Fibroblast of lung (primary cell): ENCODE measurements at places on chromosomes 6 and 20. TPM values are rescaled to one million over a fixed set of nuclear protein-coding genes. Genes with fewer than 3 reads are reported as not detected.

The CAGE1 gene
- under 0.01 and 0.17 TPM in 2 replicates for total RNA-seq

The GLP1R gene
- not detected in 2 replicates for total RNA-seq

The SLC22A1 gene
- 0.26 and 0.50 TPM in 2 replicates for total RNA-seq

The GTF2H4 gene
- total RNA-seq: 8.7 and 12.2 TPM in 2 replicates

DNA sequence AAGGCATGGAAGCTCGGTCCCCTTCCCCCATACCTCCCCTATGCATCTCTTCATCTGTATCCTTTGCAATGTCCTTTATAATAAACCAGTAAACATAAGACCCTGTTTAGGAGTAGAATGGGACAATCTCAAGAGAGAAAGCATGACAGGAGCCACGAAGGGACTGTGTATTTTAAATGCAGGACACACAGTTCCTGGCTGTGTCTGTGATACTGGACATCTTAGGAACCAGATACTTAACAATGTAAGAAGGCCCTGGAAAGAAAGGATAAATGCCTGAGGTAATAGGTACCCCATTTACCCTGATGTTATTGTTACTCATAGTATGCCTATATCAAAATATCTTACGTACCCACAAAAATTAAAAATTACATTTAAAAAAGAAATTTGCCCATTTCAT, 36.6 kb downstream of the NUDT3 start:
- H3K36me3 ChIP-seq: no peaks in the 10 kb centered on the region
- H3K4me3 ChIP-seq: no peak overlapping the region
- H3K4me1 ChIP-seq: peaks cover 7% of the 10 kb centered on the region

GRCh38 chr20:9062066-9062465, 6.8 kb upstream of the PLCB4 start:
- no peaks in the 10 kb centered on the region for H3K27me3 ChIP-seq
- no peak overlapping the region for H3K4me3 ChIP-seq
- no peak for DNase-seq
- H3K36me3 ChIP-seq: no peaks in the 10 kb centered on the region

- H3K27me3 ChIP-seq: no peaks in the 10 kb centered on the region
- H3K27ac ChIP-seq: no peak overlapping the region
- no peak overlapping the region for H3K4me3 ChIP-seq
Observed at GRCh38 chr6:127460465-127460864, 1.3 kb upstream of the KIAA0408 start.

DNA sequence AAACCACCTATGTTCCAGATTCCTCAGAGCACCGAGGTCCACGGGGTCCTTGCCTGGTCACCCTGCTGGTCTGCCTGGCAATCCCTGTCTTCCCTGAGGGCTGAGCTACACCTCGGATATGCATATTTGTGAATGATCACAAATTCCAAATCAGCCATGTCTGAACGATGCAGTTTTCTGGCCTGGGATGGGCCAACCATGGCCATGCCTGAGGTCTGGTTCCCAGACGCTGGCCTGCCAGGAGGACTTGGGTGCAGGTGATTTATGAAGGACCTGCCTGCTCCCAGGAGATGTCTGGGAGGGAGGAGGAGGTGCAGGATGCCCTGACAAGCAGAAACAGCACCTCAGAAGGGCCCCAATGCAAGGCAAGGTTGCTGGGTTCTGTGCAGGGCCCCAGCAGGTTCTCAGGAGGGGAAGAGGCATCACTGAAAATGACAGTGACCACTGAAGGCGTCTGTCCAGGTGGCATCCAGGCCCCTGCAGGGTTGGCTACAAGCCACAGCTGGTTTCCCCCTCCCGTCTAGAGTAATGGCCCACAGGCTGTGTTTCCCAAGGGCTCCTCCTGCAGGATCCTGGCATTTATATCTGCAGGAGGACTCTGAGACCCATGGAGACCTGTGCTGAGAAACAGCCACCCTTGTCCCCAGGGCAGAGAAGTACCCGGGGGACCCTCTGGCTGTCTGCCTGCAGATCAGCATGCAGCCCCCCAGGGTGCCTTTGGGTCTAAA, 205.3 kb downstream of the TAF4 start:
- no peaks in the 10 kb centered on the region for H3K27me3 ChIP-seq
- H3K4me3 ChIP-seq: no peak overlapping the region
- H3K27ac ChIP-seq: no peak overlapping the region
- DNase-seq: no peak
- no peaks in the 10 kb centered on the region for H3K4me1 ChIP-seq
- H3K36me3 ChIP-seq: no peaks in the 10 kb centered on the region

- DNase-seq: no peak
- H3K36me3 ChIP-seq: no peaks in the 10 kb centered on the region
- H3K4me1 ChIP-seq: no peaks in the 10 kb centered on the region
- no peak overlapping the region for H3K4me3 ChIP-seq
- no peaks in the 10 kb centered on the region for H3K27me3 ChIP-seq
- H3K27ac ChIP-seq: no peak overlapping the region
Observed at GRCh38 chr20:62051546-62052255, 14.0 kb downstream of the TAF4 start.
